ENCODE measurements at places on chromosomes 1 and 21. TPM values are rescaled to one million over a fixed set of nuclear protein-coding genes. Genes with fewer than 3 reads are reported as not detected.

The NPHS2 gene
- not detected for total RNA-seq

The EYA3 gene
- total RNA-seq = 6.9 TPM

The LRRC53 gene
- not detected for total RNA-seq

The CREG1 gene
- 89.7 TPM for total RNA-seq

The KDM5B gene
- total RNA-seq = 17.1 TPM

The RAB7B gene
- total RNA-seq = 0.73 TPM

The GJB4 gene
- not detected for total RNA-seq

The SLC45A1 gene
- total RNA-seq = 0.20 TPM

Data from left lobe of liver (tissue), 2 donors.